ENCODE measurements at places on chromosomes 2 and 18.

- DNase-seq, result no peak
Observed at GRCh38 chr2:62054029-62054791, 141.7 kb upstream of the B3GNT2 start.

DNA sequence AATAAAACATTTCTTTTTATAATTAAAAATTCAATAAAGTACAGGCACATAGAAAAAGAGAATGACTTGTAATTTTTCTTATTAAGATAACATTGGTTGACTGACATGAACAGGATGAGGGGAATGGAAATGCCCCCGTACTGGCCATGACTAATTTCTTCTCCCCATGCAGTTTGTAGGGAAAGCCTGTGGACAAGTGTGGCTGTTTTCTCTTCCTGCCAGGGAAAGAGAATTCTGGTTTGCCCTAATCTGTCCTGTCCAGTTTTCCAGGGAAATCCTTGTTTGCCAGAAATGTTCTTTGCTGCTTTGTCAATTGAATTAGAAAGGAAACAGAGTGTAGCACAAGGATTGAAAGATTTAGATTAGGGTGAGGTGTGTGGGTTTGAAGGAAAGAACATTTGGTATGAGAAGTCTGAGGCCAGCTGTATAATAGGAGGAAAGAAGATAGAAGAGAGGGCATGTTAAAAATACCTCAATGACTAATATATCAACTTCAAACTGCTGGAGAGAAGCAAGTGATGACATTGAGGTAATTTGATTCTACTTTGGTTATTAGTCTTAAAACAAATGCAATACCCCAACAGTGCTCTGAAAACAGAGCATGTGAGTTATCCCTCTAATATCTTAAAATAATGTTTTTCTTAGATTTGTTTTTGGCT lies 593.9 kb upstream of the ZNF804A start:
- no peak for DNase-seq

DNA sequence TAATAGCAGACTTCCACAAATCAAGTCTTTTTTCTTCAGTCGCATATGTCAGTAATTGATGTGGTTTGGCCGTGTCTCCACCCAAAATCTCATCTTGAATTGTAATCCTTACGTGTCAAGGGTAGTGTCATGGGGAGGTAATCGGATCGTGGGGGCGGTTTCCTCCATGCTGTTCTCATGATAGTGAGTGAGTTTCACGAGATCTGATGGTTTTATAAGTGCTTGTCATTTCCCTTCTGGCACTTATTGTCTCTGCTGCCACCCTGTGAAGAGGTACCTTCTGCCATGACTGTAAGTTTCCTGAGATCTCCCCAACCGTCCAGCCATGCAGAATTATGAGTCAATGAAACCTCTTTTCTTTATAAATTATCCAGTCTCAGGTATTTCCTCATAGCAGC lies 478.8 kb downstream of the PTPRM start:
- DNase-seq, result no peak

GRCh38 chr2:223026357-223027110 lies 25.5 kb upstream of the KCNE4 start:
- no peak for DNase-seq

GRCh38 chr2:85648619-85649018 lies 19.4 kb downstream of the SFTPB start:
- DNase-seq, result peak; percentile 46

All from HuH-7 (cell line).